ENCODE measurements at places on chromosomes 16 and 17. TPM values are rescaled to one million over a fixed set of nuclear protein-coding genes. Genes with fewer than 3 reads are reported as not detected.

MVP gene
- total RNA-seq = 194 TPM

DNA sequence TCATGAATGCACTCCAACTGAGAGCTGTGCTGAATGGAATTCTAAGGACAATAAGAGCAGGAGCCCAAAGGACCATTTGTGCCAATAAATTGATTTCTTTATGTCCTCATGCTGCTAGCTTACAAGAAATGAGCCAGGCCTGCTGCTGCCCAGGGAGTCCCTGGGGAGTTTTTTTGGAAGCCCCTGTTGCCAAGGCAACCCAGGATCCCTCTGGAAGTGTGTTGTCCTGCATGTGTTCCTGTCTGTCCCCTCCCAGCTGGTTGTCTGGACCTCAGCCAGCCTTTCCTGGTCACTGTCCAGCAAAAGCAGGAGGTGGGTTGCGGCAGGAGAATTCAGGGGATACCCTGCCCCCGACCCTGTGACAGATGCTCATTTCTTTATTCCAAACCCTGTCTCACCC is 51.0 kb upstream of the GPRC5B start:
- DNase-seq = no peak

DNA sequence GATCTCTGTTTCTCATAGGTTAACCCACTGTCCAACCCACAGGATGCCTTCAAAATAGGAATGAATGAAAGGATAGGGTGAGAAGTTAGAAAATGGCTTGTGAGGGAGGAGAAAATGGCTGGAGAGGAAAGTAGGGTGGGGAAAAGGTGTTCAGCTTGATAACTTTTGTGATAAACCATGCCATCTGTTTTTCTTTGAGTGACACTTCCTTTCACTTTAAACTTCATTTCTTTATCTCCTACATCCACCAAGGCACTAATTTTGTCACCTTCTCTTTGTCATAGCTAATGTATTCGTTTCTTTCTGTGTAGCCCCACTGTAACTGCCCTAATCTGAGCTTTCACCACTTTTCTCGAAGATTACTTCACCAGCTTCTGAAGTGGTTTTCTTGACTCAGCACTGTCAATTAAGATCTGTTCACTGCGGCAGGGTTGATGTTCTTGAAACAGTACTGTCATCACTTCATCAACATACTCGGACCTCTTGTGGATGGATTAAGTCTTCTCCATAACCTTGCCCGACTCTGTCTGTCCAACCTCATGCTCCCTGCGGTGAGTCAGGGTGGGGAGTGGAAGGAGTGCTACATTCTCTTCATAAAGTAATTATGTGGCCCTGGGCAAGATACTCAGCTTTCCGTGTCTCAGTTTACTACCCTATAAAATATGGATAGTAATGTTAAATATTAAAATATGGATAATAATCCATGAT is 5.5 kb upstream of the KRT10 start:
- no peak for DNase-seq

ODAD4 gene
- total RNA-seq = 0.84 TPM

C17orf50 gene
- total RNA-seq = not detected

GRCh38 chr17:77485089-77485833 is 344.5 kb downstream of the SEC14L1 start:
- no peak for DNase-seq

GRCh38 chr17:21376759-21377690 is 868 bp downstream of the KCNJ12 start:
- DNase-seq = no peak

- no peak for DNase-seq
These were observed 120.4 kb downstream of the HIC1 start for GRCh38 chr17:2175294-2175628.

NOD2 gene
- total RNA-seq = 0.46 TPM

DNA sequence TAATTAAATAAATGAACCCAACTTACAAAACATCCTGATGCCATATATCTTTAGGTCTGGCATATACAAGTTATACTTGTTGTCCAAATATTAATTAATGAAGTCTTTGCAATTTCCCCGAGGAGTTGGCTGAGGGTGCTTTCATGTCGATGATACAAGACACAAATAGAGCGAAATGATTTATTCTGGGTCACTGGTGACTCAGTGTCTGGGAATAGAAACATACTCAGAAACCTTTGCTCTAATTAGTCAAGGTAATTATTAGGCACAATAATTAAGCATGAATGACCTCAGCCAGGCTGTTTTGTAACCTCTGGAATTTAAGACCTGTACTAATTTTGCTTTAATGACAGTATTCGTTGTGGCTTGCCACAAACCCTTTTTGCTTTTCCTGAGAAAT is 37.0 kb upstream of the HAPSTR1 start:
- DNase-seq = no peak

TUBG1 gene
- total RNA-seq = 56.1 TPM

DNA sequence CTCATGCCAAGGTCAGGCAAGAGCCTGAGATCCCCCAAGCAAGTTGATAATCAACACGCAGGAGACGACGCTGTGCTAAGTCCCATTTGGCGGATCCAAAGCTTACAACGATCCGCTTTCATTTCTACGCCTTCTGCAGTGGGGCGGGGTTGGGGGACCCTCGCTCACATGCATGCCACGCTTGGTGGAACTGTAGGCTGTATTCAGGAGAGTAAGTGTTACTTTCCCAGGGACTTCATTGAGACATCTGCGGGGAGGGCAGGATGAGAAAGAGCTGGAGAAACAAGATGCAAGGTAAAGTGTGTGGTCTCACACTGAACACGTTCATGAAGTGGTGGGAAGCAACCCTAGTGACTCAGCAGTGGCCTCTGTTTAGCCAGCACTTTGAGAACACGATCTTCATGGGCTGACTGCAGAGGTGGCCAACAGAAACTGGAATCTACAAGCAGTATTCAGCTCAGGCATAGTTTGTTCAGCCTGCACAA is 100.5 kb downstream of the XYLT1 start:
- DNase-seq = no peak

DNA sequence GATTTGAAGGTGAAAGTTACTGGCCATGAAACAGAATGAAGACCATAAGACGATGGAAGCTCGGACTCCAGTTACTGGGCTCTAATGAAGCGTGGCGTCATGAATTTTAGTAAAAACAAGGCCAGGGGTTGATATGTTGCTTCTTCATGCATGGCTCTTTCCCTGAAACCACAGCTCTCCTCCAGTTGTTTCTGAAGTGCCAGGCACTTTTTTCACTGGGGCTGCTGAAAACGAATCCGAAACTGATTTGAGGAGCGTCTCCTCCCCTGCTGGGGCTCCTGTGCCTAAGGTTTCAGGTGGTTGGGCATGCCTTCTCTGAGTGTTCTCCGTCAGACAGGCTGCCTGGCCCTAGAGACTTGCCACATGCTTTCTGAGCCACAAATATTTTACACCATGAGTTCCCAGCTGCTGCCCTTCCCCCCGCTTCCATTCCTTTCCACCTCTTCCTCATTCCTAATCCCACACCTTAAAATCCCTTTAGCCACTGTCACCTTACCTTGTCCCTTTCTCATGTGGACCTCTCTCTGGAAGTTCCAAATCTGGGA is 3.7 kb upstream of the MYL4 start:
- DNase-seq = peak; percentile 96

DNA sequence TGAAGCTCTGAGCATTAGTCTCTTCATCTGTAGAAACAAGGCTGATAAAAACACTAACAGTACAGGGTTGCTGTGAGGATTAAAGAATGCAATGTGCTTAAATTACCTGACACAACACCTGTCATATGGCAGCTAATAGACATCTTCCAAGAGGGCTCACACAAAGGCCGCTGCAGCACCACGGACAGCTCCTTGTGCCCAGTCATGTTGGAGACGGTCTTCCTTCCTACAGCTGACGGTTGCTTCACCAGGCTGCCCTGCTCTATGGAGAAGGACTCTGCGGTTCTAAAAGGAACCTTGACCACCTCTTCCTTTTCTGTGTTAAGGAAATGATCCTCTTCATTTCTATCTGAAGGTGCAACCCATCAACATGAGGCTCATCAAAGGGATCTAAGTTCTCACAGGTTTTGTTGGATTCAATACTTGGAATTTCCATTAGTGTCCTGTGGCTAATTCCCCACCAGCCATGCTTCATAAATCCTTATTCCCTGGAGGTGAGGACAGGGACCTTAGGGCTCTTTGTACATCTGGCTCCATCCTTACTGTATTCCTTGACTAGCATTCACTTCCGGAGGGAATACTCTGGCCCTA is 138.9 kb upstream of the CES5A start:
- peak; percentile 12 for DNase-seq

KCTD13 gene
- 24.7 TPM for total RNA-seq

GRCh38 chr16:19861811-19862327 is 22.8 kb downstream of the GPRC5B start:
- no peak for DNase-seq

DNA sequence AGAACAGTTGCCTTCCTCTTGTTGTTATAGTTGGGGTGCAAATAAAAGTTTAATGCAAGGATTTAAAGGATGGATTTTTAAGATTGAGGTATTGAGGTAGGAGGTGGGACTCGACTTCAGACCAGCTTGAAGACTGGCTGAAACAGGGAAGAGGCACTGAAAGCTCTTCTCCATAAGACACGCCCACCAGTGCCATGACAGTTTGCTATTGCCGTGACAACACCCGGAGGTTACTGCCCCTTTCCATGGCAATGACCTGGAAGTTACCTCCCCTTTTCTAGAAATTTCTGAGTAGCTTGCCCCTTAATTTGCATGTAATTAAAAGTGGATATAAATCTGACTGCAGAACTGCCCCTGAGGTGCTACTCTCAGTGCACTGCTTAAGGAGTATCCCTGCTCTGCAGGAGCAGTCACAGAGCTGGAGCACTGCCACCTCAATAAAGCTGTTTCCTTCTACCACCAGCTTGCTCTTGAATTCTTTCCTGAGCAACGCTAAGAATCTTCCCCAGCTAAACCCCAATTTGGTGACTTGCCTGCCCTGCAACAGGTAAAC is 122.6 kb downstream of the SHISA6 start:
- DNase-seq = no peak

SULT1A1 gene
- 3.1 TPM for total RNA-seq

PPP1R27 gene
- total RNA-seq = not detected

ARHGDIA gene
- total RNA-seq = 355 TPM

DNA sequence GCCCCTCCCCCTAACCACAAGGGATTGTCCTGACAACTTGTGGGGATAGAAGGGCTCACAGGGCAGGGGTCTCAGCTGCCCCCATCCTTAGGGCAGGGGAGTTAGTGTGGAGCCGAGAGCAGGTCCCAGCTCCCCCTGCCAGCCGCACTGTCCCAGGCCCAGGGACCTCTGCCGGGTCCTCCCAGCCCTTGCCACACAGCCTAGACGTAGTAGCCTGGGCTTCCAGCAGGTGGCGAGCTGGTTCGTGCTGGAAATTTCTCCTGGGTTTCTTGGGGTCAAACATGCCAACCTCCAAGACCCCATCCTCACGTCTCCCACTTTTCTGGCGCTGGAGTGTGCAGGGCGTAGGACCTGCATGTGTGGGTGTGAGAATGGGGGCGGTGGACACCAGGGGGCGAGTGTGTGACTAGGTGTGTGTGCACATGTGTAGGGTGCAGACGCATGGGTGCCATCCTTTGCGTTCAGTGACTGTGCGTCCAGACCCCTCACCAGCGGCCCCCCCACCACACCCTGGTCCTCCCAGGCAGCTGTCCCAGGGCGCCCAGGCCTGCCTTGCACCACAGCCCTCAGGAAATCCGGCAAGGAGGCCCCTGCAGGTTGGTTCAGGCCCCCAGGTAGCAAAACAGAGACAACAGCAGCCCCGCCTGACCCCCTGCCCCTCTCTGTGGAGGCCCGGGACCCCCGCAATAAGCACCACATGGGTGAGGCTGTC is 29.5 kb downstream of the SBK1 start:
- no peak for DNase-seq

- no peak for DNase-seq
These were observed 4.3 kb downstream of the CNTNAP1 start for GRCh38 chr17:42686520-42687128.

TBC1D3D gene
- not detected for total RNA-seq

PIMREG gene
- 10.4 TPM for total RNA-seq

CD7 gene
- total RNA-seq = not detected

ANKFN1 gene
- total RNA-seq = not detected

- DNase-seq = no peak
These were observed 20.3 kb upstream of the PECAM1 start for GRCh38 chr17:64410750-64411490.

NKD1 gene
- 0.34 TPM for total RNA-seq

FNDC8 gene
- not detected for total RNA-seq

- no peak for DNase-seq
These were observed 9.2 kb downstream of the PIGQ start for GRCh38 chr16:578870-579405.

STX4 gene
- total RNA-seq = 28.0 TPM

- DNase-seq = no peak
These were observed 155.4 kb upstream of the FOXF1 start for GRCh38 chr16:86354641-86355513.

FOXO3B gene
- total RNA-seq = 18.6 TPM

GRCh38 chr17:69870091-69870530 is 204.9 kb upstream of the KCNJ16 start:
- peak; percentile 95 for DNase-seq

- no peak for DNase-seq
These were observed 74.9 kb upstream of the ZNF423 start for GRCh38 chr16:49930841-49931240.

OR1A1 gene
- total RNA-seq = not detected

DNA sequence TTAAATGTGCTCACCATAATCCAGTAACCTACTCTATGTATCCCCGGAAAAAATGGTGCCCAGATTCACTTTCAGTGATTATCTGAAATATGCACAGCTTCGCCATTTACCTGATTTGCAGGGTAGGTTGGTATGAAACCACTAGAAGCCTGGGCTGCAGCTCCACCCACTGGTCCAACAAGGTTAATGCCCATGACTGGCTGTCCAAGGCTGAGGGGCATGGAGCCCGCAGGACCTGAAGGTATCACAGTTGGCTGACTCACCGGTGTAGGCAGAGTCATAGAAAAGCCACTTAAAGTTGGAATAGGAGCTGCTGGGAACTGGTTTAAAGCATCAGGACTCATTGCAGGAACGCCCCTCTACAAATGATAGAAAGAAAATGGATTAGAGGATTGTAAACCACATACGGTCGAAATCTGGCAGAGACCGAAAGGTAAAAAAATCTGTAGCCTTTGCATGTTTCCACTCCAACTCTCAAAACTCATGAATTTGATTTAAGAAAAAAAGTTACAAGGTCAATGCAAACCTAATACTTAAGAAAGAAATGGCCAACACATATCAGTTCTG is 38.6 kb downstream of the SYNRG start:
- DNase-seq = peak; percentile 45

DUXB gene
- not detected for total RNA-seq

- DNase-seq = no peak
These were observed 10.7 kb downstream of the NLK start for GRCh38 chr17:28053044-28053670.
